ENCODE measurements at places on chromosomes 3 and 15.

GRCh38 chr3:151075869-151076562 is 9.4 kb upstream of the MED12L start:
- DNase-seq, result no peak

- DNase-seq, result no peak
Observed at GRCh38 chr15:92656089-92656488, 514 bp upstream of the FAM174B start.

GRCh38 chr15:44149224-44149623 is 45.8 kb downstream of the FRMD5 start:
- no peak for DNase-seq

- DNase-seq, result no peak
Observed at GRCh38 chr15:60858511-60859070, 370.5 kb downstream of the RORA start.

GRCh38 chr3:49278548-49278947 is 1.5 kb upstream of the C3orf62 start:
- no peak for DNase-seq

GRCh38 chr3:81063896-81064295 is 697.5 kb downstream of the GBE1 start:
- DNase-seq, result no peak

DNA sequence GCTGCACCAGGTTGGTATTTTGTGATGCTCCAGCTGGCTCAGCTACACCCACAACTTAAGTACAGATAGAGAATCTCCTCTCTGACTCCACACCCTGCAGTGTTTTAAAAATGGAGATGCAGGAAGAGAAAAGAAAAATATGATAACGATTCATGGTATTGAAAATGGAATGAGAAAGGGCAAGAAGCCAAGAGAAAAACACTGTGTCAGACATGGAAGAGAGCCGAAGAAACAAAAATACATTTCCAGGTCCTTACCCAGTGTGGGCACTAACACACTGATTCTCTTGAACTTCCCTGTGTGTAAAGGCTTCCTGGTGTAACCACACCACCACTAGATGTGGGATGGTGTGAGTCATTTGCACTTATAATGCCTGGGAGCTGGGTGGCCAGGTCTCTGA is 93.1 kb downstream of the GMPS start:
- DNase-seq, result peak; percentile 51

GRCh38 chr3:138694287-138695007 is 85.9 kb downstream of the FAIM start:
- peak; percentile 99 for DNase-seq

DNA sequence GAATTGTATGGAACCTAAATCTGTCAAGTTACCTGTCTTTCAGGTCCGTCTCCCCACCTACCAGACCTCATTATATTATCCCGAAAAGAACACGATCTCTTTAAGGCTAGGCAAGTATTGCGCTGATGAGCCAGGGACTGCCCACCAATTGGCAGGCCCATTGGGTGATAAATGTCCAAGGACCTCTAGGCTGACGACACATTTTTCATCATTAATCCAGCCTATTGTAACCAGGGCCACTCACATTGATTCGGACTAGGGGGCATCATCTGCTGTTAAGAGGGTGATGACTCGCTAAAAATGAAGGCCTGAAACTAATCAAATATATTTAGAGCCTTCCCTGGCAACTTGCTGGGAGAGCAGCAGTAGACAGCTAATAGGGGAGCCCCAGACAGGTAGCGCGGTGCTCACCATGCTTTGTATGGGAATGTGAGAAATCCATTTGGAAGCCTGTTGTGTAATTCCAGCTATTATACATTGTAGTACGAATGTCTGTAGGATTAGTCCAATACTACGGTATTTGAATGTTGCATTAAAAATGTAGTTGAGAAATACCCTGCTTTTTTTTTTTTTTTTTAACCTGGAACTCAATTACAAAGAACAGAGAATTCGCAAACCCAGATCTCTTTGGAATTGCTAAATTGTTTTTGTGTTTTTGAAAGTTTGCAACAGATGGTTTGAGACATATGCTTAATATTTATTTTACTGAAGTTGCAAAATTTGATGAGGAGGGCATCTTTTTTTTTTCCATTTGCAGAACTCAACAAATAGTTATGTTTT is 156.1 kb downstream of the ROBO2 start:
- DNase-seq, result peak; percentile 1

DNA sequence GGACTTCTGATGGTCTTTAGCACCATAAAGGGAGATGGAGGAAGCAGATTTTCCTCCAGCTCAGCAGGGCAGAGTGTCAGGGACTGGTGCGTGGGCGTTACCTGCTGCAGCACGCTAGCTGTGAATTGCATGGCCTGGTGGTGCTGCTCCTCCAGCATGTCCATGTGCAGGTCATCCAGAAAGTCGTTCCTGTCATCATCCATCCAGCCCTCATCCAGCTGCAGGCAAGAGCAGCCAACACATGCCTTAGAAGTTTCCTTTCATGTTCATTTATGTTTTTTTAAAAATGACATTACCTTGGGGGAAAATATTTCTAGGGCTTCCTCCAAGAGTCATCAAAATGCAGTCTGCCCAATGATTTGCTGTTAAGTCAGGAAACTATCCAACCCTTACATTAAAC is 239.2 kb downstream of the PDZRN3 start:
- DNase-seq, result no peak

DNA sequence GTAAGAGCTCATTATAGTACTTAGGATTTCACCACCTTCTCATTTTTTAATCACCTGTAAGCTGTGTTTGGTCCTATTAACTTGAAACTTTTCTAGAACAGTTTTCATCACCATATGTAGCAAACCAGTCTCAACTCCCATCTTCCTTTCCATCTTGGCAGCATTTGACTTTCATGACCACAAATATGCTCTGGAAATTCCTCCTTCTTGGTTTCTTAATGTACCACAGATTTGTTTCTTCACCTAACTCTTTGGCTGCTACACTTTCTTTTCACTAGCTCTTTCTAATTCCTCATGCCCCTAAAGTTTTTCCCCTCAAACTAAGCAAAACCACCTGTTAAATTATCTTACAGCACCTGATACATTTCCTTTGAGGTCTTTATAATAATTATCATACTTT is 13.2 kb upstream of the NMB start:
- peak; percentile 87 for DNase-seq

DNA sequence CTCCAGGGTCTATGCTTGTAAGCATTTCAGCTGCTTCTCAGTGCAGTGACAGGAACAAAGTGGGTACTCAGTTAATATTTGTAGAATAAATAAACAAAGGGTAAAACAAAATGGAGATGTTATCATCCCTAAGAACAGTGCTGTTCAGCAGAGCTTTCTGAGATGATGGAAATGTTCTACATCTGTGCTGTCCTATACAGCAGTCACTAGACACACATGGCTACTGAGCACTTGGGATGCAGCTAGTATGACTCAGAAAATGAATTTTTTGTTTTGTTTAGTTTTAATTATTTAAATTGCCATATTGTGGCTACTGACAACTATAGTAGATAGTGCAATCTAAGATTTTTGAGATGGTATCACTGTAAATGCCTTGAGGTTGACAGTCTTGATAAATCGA is 283.8 kb upstream of the ADAMTS9 start:
- no peak for DNase-seq

GRCh38 chr3:7999384-7999783 is 502.2 kb upstream of the LMCD1 start:
- no peak for DNase-seq

DNA sequence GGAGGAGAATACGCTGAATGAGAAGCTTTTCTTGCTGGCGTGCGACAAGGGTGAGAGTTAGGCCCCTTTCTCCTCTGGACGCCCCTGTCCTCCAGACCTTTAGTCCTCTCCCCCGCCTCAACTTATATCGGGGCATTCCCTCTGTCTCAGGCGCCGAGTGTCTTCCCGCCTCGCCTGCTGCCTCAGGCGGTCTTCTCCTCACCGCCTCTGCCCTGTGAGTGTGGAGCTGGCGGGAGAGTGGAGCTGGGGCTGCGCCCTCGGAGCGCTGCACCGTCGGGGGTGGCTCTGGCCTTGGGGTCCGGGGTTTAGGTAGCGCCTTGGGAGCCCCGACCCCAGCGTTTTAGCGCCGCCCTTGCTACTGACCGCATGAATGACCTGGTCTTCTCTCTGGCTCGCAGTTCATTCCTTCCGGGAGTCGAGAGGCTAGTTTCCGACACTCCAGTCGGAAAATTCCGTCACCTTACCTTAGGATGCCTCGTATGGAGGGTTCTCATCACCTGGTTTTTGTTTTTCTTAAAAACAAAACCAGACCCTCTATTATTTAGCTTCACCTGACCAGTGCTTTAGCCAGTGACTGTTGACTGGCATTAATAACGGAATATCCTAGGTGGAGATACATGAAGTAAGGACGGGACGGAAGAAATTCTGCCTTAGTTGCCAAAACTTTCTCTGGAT is 985 bp downstream of the TRPC1 start:
- peak; percentile 18 for DNase-seq

GRCh38 chr15:41377978-41378377 is 24.3 kb downstream of the NDUFAF1 start:
- DNase-seq, result no peak

GRCh38 chr3:113783463-113783862 is 36.6 kb downstream of the ATP6V1A start:
- peak; percentile 98 for DNase-seq

DNA sequence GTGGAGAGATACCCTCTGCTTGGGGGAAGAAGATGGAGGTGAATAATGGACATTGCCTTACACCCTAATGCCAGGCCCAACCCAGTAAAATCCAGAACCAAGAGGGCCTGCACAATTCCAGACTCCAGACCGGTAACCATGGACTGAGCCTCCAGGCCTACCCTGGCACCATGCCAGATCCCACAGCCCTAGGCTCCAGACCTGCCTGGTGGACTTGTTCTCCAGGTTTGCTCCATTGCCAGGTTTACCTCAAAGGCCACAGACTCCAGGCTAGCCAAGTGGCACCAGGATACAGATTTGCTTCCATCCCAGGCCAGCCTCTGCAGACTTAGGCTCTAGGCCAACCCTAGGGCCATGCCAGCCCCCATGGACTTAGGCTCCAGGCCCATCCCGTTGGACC is 14.0 kb downstream of the PLCH1 start:
- DNase-seq, result no peak

DNA sequence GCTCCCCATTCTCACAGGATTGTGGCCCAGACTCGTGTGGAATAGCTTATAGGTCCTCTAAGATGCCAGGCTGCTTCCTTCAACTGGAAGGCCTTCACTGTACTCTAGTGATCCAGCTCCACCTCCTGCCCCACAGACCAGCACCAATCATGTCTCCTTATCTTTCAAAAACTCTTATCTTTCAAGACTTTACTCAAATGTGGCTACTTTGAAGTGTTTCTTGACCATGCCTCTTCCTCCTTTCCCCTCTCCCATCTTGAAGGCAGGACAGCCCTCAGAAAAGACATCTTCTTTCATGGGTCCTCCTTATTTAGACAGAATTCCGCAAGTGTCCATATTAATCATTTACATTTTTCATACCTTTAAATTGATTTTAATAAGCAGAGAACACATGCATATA is 142.3 kb downstream of the CHST2 start:
- DNase-seq, result no peak

DNA sequence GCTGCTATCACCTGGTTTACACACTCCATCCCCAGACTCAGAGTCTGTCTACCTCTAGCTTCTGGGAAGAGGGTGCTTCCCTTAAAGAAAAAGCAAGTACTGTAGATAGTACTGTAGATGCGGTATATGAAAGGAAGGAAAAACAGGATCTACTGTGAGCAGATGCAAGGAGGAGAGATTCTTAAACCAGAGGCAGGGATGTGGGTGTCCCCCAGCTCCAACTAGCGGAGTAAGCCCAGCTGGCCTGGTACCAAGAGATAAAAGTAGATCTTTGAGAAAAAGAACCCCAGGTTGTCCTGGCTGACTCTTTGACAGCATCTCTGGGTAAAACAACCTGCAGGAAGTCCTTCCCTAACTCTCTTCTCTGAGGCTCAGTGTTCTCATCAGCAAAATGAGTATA is 523.7 kb upstream of the PROK2 start:
- no peak for DNase-seq

DNA sequence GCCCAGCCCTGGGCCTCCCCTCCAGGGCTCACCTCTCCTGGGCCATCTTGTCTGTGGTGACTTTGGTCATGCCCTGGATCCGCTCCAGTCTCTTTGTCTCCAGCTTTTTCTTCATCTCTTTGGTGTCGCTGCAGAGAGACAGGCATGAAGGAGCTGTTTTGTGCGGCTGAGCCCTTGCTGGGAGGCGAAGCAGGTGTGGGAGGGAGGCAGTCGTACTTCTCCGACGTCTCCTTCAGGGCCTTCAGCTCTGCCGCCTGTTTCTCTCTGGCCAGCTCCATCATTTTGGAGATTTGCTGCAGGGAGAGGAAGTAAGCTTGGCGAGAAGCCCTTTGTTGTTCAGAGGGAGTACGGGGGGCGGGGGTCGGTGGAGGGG is 7.7 kb upstream of the ANKRD63 start:
- no peak for DNase-seq

GRCh38 chr3:15629860-15630597 is 28.5 kb downstream of the BTD start:
- peak; percentile 89 for DNase-seq

GRCh38 chr15:96411056-96412031 is 80.8 kb downstream of the NR2F2 start:
- DNase-seq, result no peak

DNA sequence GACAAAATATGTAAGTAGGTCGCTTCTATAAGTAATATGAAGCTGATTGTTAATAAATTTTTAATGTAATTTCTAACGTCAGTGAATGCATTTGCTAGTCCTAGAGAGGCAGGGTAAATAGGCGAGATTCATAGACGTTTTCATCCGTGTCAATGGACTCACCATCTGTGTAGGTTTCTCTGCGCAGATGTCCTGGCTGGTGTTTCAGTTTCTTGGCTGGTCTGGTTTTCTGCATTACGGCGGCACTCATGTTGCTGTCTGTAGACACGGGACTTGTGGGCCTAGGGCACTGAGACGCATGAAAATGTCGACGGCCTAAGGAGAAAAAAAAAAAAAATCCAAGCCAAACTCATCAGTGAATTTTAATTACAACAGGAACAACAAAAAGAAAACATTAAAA is 1153.3 kb downstream of the ROBO1 start:
- DNase-seq, result no peak

GRCh38 chr3:72961752-72962151 is 34.9 kb upstream of the PPP4R2 start:
- DNase-seq, result no peak

DNA sequence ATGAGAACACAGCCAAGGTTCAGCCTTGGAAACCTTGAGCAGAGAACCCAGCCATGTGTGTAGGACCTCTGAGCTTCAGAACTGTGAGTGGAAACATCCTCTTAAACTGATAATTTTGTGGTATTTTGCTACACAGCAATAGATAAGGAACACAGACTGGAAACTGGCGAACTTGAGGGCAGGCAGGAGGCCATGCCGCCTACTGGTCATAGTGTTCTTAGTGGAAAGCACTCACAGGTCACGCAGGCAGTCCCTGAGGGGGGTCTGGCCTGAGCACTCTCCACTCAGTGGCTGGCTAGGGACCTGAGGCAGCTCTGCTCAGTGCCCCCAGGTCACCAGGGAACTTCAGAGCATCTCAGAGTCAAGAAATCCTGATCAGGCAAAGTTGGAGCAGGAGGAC is 9.7 kb upstream of the XIRP1 start:
- no peak for DNase-seq

- DNase-seq, result peak; percentile 83
Observed at GRCh38 chr15:68053701-68054627, at the start of gene PIAS1. Gene PIAS1 (plus strand): TSS chr15:68054315. CDS start chr15:68054327, 12 bp downstream.

- DNase-seq, result no peak
Observed at GRCh38 chr15:27842526-27842925, 256.6 kb downstream of the OCA2 start.

All from IMR-90 (cell line).